Hippocampal formation (tissue), 2 donors: ENCODE measurements at places on chromosomes 3 and 15.

DNA sequence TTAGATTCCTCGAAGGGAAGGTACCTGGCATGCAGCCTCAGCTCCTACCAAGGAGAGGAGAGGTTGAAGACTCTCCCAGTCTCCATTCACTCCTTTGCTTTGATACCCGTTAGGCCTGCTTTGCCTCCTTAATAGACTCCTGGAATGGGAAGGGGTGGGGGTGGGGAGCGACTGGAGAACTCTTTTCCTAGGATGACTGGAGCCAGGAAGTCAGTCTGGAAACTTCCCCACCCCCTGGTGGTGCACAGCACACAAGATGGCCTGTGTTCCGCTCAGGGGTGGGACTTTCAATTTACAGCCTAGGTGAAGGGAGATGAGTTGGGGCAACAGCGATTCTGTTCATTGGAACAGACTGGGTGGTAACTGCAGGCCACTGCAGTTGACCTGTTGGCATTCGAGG, 21.4 kb upstream of the CELF6 start:
- DNase-seq = no peak

- no peak for DNase-seq
Observed at GRCh38 chr3:27349832-27350231, 19.4 kb downstream of the NEK10 start.

GRCh38 chr3:187322291-187322690, 30.8 kb upstream of the MASP1 start:
- no peak for DNase-seq

- DNase-seq = no peak
Observed at GRCh38 chr3:1506090-1506489, 413.3 kb downstream of the CNTN6 start.

DNA sequence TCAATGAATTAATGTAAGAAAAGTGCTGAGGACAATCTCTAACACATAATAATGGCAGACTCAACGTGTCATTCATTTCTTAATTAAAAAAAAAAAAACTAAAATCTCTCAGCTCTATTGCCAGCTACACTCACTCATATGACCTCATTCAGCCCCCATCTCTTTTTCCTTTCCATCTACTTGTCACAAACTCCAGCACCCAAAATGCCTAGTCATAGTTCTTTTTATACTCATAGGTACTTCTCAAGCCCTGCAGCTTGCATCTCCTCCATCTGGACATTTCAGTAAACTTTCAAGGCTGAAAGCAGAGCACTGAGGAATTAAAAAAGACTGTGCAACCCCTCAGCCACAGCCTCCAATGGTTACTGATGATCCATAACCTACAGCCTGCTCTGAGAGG, 109.8 kb downstream of the PLCH1 start:
- DNase-seq = no peak

GRCh38 chr15:63344731-63345390, 36.8 kb downstream of the CA12 start:
- no peak for DNase-seq

- DNase-seq = no peak
Observed at GRCh38 chr3:86239946-86240345, 751.0 kb downstream of the VGLL3 start.

GRCh38 chr3:56796202-56796601, 5.5 kb downstream of the ARHGEF3 start:
- no peak for DNase-seq

DNA sequence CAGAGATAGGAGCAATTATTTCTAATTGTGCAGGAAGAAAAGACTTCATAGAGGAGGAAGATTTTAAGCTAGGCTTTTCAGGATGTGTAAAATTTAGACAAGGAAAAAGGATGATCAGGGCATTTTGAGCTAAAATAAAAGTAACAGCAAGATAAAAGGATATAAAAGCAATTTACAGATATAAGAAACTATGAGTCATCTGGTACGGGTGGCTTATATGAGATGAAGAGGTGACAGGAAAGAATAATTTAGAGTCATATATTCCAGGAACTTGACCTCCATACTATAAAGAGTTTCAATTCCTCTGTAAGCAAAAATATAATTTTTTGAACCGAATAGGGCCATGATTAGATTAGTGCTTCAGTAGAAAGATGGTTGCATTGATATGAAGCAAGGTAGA, 273.7 kb downstream of the RBMS3 start:
- DNase-seq = no peak

GRCh38 chr3:175176556-175176955, 317.4 kb downstream of the NAALADL2 start:
- no peak for DNase-seq

DNA sequence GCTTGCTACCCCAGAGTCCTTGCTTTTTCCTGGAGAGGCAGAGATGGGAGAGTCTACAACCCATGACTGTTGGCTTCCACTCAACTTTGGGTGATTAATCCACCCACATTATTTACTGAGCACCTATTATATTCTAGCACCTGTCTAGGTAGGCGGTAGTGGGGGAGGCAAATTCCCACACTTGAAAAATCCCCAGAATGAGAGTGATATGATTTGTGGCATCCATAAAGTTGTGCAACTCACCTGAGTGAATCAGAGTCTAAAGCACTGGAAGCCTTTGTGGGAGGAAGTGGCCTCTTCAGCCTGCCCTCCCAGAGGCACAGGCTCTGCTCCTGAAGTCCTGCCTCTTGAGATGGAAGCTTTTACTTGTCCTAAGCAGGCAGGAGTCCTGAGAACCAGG, 40.4 kb upstream of the CTNNB1 start:
- DNase-seq = no peak

- no peak for DNase-seq
Observed at GRCh38 chr3:126760541-126760940, 56.5 kb downstream of the CHCHD6 start.

DNA sequence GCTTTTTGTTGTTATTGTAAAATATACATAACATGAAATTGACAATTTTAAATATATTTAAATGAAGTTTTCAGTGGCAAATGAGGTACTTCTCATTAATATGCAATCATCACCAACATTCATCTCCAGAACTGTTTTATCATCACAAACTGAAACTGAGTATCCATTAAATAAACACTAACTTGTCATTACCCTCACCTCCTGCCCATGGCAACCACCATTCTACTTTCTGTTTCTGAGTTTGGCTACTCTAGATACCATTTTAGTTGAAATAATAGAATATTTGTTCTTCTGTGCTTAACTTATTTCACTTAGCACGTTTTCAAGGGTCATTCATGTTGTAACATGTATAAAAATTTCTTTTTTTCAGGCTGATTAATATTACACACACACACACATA, 834.3 kb downstream of the PLOD2 start:
- DNase-seq = no peak

DNA sequence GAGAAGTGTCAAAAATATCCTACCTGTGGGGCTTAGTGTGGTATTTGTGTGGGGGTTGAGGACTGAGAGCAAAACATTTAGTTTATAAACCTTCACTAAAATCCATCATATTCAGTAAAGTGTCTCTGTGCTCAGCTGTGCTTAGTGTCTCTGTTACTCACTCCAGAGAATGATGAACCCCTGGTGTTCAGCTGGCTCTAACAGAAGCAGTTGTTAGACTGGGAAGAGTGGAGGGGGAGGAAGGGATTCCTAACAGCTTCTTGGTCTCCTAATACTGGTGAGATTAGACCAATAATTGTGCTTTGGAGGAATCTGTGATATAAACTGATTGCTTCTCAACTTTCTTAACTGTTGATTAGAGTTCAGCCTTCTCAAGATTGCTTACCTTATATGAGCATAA, 1123.5 kb downstream of the ROBO2 start:
- no peak for DNase-seq

- no peak for DNase-seq
Observed at GRCh38 chr3:39095778-39096177, 11.6 kb downstream of the GORASP1 start.

GRCh38 chr15:63509056-63509954, 4.9 kb downstream of the USP3 start:
- no peak for DNase-seq

GRCh38 chr3:123618768-123619484, 34.1 kb upstream of the HACD2 start:
- peak; percentile 59 for DNase-seq
